ENCODE measurements at places on chromosomes 5 and 9.

- DNase-seq = no peak
Measured at GRCh38 chr5:21219251-21219650, 1231.3 kb upstream of the CDH18 start.

- no peak for DNase-seq
Measured at GRCh38 chr9:127835991-127836516, 18.4 kb downstream of the ENG start.

GRCh38 chr9:27634879-27635278, 61.6 kb upstream of the C9orf72 start:
- DNase-seq = no peak

GRCh38 chr5:150780187-150780692, 1.7 kb downstream of the SMIM3 start:
- DNase-seq = no peak

GRCh38 chr9:33628865-33629410, 104.9 kb downstream of the ANKRD18B start:
- no peak for DNase-seq

GRCh38 chr9:117744856-117745389, 40.7 kb downstream of the TLR4 start:
- DNase-seq = peak; percentile 31

GRCh38 chr5:170355601-170356098, 33.5 kb downstream of the KCNMB1 start:
- DNase-seq = no peak

- no peak for DNase-seq
Measured at GRCh38 chr5:37722236-37723161, 117.3 kb downstream of the GDNF start.

DNA sequence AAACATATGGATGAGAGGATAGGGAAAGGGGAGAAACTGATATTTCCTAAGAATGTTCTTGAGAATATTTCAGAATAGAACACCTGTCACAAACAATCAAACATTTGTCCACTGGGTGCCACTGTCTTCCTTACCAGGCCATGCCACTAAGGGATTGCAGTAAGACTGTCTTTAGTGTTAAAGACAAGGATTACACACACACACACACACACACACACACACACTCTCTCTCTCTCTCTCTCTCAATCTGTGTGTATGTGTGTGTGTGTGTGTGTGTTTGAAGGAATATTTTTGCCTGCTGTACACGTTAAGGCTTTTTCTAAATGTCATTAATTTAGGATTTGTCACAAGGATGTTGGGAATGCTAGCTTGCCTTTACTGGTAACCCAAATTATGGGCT, 54.4 kb downstream of the CCDC192 start:
- peak; percentile 26 for DNase-seq

DNA sequence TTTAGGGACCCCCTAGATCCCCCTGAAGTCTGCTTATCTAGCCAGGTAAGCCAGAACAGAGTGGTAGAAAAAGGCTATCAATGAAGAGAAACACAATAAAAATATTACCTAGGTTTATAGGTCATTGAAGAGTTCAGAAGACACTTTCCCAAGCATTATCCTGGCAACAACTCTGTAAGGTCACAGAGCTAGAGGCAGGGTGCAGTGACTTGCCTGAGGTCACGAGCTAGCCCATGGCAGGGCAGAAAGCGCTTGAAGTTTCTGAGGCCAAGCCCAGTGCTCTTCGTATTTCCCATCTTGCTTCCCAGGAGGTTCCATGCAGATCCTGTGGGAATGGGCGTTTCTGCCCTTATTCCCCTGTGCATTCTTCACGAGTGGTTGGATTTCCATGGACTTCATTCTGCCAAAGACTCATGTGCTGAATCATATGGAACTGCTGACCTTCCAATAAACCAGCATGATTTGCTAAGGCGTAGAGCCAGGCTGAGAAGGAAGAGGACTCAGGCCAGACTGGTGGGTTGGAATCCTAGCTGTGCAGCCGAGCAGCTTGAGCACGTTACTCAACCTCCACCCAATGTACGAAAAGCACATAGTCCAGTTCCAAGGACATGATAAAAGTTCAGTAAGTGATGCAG, 22.1 kb downstream of the TRMO start:
- DNase-seq = no peak

GRCh38 chr5:76819851-76820525, 1.2 kb downstream of the F2RL1 start:
- DNase-seq = no peak

- no peak for DNase-seq
Measured at GRCh38 chr5:2530609-2531008, 220.9 kb downstream of the IRX2 start.

- no peak for DNase-seq
Measured at GRCh38 chr5:160835818-160836528, 16.0 kb downstream of the ATP10B start.

- DNase-seq = no peak
Measured at GRCh38 chr5:78638423-78638822, 10.1 kb downstream of the LHFPL2 start.

DNA sequence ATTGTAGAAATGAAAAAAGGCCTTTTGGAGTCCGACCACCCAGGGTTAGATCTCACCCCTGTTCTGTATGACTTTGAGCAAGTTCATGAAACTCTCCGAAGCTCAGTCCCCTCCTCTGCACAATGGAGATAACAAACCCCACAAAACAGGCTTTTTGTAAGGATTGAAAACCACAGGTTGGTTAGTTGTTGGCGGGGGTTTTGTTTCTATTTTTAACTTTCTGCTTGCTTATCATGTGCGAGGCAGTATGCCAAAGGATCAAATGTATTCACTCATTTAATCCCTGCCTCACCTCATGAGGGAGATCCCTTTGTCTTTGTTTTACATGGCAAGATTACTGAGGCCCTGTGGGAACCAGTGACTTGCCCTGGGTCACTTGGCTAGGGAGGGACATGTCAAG, 539.1 kb downstream of the CDK5RAP2 start:
- DNase-seq = no peak

- DNase-seq = no peak
Measured at GRCh38 chr5:68032216-68032762, 183.3 kb upstream of the PIK3R1 start.

- DNase-seq = peak; percentile 64
Measured at GRCh38 chr5:39209924-39210323, 9.4 kb downstream of the FYB1 start.

- DNase-seq = no peak
Measured at GRCh38 chr9:71767776-71768321, 464 bp downstream of the CEMIP2 start.

GRCh38 chr5:106076655-106077054, 1594.1 kb downstream of the EFNA5 start:
- no peak for DNase-seq

DNA sequence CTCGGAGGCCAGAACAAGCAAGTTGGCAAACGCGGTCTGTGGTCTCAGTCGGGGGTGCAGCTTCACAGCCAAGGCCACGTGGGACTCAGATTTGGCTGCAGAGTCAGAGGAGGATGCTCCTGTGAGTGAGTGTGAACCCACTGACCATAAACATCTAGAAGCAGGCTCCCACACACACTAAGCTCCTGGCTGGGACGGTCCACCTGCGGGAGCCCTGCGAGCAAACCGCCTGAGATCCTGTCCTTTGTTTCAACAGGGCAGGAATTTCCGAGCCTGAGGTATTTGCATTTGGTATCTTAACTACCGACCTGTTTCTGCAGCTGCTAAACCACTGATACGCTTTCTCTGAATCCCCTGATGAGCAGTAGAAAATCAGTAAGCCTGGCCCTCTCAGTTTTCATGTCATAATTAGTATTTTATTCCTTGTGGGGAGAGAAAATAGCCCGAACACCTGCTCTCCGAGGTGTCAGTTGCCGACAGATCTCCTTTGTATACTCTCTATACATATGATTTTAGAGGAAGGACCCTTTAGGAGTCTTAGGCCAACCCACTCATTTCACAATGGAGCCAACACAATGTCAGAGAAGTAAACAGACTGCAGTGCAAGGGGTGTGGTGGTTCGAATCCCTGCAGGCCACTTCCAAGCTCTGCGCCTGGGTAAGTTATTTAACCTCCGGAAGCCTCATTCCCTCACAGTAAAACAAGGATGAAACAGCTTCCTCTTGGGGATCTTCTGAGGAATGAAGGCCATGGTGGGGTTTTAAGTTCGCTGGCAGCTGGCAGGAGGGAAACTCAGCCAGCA, 40.9 kb upstream of the PWWP2A start:
- DNase-seq = no peak

DNA sequence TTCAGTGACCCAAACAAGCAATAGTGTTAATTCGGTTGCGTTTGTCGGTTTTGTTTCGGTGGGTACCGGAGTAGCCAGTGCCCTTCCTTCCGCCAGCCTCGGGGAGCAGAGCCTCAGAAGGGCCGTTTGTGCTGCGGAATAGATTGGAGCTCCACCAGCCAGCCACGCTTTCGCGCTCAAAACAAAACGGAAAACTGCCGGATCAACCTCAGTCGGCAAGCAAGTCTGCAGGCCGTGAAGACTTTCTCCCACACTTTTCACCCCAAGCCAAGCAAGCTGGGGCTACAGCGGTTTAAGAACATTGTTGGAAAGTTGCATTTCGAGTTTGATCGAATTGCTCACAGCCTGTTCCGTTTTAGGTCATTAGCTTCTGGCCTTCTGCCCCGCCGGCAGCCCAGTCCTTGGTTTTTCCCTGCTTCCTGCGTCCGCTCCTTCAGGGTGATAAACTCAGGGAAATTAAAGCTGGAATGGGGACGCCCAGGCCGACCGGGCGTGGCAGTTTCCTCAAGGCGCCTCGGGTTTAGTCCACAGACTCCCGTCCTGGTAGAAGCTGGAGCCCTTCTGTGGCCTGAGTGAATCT, 803 bp upstream of the CCNO start:
- DNase-seq = no peak

DNA sequence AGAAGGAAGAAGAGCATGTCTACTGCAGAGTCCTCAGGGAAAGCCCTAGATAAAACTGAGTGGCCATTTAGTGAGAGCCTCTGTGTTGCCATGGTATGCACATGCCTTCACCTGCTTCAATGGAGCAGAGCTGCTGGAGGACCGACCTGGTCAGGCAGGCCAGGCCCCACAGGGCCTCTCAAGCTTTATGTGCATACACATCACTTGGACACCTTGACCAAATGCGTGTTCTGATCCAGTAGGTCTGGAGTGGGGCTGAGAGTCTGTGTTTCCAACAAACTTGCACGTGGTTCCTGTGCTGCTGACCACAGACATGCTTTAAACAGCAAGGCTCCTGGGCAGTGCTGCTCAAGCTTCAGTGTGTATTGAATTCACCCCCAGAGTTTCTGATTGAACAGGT, 51.4 kb upstream of the SLC2A8 start:
- DNase-seq = no peak

GRCh38 chr5:53970475-53970874, 339.9 kb downstream of the ARL15 start:
- no peak for DNase-seq

DNA sequence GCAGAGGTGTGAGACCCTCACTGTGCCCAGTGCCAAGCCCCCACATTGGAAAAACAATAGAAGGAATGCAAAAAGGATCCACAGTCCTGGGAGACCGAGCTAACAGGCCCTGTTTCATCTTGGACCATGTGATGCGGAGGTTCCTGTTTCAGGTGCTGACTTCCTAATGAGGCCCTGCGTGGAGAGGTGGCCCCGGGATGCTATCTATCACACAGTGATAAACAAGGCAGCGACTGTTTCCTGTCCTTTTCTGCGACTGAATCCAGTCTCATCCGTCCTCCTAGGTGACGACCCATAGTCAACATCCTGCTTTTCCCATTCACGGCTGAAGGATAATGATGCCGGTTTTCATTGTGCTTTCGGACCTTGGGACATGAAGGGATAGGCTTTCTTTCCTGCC, 56.4 kb upstream of the BOD1 start:
- no peak for DNase-seq

GRCh38 chr5:78677777-78678668, 29.5 kb upstream of the LHFPL2 start:
- DNase-seq = no peak

DNA sequence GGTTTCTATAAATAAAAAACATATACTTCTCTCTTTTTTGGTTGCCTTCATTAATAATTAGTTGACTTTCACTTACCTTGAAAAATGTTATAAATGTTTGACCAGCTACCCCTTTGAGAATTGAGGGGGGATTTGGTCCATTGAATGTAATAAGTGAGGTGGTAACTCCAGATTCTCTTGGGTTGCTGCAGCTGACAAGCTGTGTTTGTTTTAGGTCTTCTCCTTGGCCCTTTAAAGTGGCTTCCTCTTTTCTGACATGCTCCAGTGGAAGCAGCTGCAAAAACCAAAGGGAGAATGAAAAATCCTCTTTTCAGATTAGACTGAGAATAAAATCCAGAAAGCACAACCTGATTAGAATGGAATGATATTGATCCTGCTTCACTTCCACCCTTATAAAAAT, 410.5 kb downstream of the TMEM38B start:
- DNase-seq = no peak

DNA sequence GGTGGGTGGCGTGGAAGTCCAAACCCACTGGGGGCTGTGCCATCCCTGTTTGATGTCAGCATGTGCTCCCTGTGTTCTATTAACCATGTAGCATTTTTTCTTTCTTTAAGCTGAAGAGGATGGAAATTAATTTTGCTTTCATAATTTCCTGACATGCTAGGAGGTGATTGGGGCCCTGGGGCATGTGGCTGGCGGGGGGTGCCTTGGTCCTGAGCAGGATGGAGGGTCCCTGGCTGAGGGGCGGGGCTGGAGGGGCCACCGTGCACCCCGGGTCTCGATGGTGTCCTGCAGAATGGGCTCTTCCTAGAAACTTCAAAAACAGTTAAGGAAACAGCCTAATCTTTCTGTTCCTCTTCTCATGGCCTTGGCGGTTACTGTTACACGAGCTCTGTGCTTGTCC, 69.3 kb upstream of the IRX4 start:
- DNase-seq = no peak

GRCh38 chr5:143835251-143835650, 23.3 kb downstream of the HMHB1 start:
- no peak for DNase-seq

DNA sequence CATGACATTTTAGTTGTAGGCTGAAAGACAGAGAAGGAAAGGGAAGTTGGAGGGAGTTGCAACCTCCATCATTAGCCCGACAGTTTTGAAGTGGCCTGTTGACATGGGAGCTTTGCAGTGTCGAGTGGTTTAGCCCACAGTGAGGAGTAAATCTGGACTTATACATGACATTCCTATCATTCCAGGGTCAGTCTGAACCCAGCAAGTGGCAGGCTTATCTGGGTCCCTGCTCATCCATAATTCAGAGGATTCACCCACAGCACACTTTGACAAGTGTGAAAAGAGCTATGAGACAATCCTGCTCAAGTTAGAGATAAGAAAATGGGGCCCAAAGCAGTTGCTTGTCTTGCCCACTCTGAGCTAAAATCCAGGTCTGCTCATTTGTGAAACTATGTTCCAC, 8.4 kb upstream of the TNC start:
- no peak for DNase-seq

DNA sequence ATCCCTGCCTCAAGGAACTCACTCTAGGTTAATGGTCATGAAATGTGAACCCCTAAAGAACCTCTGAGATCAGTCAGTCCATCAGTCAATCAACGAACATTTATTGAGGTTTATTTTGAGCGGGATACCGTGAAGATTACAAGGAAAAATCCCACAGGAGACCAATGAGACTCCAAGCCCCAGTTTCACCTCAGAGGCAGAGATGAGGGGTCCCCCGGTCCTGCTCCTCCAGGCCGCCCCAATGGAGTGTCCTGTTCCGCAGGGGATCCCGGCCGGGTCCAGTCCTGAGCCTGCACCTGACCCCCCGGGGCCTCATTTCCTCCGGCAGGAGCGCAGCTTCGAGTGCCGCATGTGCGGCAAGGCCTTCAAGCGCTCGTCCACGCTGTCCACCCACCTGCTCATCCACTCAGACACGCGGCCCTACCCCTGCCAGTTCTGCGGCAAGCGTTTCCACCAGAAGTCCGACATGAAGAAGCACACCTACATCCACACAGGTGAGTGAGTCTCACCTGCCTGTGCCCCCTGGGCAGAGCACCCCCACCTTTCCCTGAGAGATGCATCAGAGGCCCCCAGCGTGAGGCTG, 11.0 kb downstream of the GFI1B start:
- no peak for DNase-seq

Data from posterior cingulate gyrus (tissue), 11 donors.